ENCODE measurements at places on chromosomes 13 and 19.

DNA sequence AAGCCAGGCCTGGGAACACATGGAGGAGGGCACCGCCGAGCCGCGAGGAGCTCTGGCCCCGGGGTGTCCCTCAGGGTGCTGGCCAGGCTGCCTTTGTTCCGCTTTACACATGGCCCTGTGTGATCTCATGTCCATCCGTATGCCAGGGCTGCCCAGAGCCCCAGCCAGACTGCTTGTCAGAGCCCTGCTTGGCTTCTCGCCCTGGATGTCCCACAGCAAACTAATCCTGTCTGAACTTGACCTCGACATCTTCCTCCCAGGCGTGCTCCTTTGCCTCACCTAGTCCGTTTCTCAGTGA is 14.3 kb downstream of the BCKDHA start:
- no peak for DNase-seq

DNA sequence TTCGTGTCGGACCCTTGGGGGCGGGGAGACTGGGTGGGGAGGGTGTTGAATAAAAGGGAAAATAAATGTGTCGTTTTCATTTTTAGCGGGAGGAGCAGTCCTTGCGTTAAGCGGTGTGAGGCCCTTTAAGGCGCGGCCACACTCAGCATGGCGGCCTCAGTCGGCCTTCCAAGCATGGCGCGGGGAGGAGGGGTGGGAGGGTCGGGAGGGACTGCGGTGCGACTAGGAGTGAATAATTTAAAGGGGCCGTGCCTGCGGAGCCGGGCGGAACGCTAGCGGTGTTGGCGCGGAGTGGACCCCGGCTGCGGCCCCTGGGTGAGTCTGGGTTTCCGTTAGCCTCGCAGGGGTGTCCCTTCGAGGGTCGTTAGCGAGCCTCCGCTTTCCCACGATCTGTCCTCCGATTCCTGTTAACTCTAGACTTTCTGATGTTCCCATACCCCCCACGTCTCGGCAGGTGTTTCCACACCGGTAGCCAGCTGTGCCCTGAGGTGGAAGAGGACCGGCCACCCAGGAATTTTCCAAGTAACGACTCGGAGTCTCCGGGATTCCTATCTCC is 1.5 kb upstream of the PNPLA6 start:
- DNase-seq: peak; percentile 77

GRCh38 chr13:36549126-36549702 is 116.9 kb downstream of the CCNA1 start:
- no peak for DNase-seq

- no peak for DNase-seq
Measured at GRCh38 chr13:99074693-99075092, 96.8 kb upstream of the DOCK9 start.

DNA sequence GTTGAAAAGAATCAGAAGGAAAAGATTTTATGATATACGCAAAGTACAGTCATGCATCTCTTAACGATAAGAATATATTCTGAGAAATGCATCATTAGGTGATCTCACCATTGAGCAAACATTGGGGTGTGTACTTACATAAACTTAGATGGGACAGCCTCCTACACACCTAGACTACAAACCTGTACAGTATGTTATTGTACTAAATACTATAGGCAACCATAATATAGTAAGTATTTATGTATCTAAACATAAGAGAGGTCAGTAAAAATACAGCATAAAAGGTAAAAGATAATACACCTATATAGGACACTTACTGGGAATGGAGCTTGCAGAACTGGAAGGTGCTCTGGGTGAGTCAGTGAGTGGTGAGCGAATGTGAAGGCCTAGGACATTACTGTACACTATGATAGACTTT is 254.6 kb downstream of the SPRY2 start:
- DNase-seq: no peak

DNA sequence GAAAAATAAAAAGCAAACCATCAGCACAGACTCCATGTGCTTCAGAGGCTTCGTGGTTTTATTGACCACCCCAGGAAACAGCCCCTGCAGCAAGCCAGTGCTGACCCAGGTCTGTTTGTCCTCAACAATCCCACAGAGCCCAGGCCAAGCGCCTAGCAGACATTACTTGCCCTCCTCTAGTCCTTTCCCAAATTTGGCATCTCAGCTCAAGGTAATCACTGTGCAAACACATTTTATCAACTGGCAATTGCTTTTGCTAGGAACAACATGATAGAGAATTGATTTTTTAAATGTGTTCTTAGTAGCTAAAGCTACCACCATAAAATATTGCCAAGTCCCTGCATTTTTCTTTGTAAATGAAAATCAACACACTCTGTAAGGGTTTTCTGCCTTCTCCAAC is 121.8 kb downstream of the STOML3 start:
- DNase-seq: no peak

GRCh38 chr19:34391813-34392212 is 12.4 kb upstream of the PDCD2L start:
- no peak for DNase-seq

DNA sequence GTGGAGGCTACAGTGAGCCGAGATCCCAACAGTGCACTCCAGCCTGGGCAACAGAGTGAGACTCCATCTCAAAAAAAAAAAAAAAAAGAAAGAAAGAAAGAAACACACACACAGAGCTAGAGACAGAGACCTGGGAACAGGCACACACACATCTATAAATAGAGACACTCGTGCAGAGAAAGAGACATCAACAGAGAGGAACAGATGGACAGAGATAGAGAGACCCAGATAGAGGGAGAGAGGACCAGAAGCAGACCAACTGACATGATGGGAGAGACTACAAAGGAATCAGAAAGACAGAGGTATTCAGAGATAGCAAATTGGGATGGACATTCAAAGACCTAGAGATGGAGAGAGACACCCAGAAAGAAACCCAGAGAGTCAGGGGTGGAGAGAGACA is 2.1 kb upstream of the CA11 start:
- DNase-seq: no peak

- no peak for DNase-seq
Measured at GRCh38 chr19:11361037-11361770, 6.0 kb downstream of the PLPPR2 start.

- no peak for DNase-seq
Measured at GRCh38 chr13:76656500-76656899, 229.7 kb downstream of the KCTD12 start.

DNA sequence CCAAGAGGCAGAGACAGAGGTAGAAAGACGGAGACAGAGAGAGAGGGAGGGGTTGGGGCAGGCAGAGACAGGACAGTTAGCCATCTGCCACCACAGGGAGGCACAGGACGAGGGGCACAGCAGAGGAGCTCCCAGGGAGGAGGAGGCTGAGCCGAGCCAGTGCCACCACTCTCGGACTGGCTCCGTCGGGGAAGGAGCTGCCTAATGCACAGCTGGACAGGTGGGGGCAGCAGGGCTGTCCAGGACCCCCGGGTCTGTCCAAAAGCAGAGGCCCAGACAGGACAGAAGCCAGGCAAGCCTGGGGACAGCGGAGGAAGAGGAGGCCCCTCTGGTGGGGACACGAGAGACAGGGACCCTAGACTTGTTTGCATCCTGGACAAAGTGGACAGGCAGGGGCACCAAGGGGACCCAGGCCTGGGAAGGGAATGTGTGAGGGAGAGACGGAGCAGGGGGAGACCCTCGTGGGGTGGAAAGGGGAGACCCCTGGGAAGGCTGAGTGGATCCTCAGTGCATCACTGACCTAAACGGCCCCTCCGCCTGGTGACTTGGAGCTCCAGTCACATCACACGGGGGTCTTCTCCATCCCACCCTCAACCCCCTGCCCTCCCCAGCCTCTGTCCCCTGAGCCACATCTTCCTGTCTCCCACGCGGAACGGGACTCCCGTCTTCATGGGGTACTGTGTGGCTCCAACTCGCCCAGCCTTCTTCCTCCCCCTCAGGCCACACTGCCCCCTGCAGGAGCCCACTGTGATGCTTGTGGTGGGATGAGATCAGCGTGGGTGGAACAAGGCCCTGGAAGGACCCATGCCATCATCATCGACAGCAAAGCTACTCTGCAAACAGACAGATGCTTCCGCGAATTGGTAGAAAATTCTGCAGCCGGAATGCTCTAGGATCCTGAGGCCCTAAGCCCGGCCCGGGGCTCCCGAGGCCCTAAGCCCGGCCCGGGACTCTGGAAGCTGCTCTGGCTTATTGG is 915 bp downstream of the F10 start:
- no peak for DNase-seq

DNA sequence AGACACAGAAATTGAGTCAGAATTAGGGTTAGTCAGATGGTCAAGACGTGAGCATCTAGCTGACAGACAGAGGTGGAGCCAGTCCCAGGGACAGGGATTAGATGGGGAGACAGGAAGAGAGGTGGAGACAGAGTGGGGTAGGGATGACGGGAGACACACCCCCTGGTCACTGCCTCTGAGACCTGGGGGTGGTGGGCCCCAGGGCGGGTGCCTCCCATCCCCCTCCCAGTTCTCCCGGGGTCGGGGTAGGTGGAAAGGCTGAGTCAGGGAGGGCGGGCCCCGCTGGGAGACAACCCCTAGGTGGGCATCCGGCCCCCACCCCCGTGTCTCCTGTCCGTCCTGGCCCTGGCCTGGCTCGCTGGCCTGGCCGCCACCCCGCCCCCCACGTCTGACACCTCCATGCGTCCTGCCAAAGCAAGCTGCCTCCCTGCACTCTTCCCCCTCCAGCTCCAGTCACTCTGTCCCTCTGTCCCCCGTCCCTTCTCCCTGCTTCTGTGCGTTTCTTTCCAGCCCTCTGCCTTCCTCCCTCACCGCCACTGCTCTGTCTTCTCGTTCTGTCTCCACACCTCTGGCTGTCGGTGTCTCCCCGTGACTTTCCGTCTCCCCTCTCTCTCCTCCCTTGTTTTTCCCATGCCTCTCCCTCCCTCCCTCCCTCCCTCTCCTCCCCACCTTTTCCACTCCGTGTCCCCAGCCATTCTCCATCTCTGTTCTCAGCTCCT is 15.1 kb downstream of the CCDC97 start:
- no peak for DNase-seq

DNA sequence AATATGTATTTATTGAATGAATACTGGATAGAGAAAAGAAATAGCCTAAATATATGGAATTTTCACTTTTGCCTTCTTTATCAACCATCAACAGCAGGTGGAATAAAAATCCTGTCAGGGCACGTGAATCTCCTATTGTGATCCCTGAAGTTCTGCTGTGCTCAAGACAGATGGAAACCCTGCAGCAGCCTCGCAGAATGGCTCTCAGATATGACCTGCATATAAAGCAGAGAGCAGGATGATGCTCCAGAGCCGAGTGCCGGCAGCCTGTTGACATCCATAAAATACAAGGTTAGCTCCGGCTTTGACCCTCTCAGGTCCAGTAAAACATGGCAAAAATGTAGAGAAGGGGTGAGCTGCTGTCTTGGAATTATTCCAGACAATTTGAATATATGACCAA is 659.3 kb downstream of the DIAPH3 start:
- no peak for DNase-seq

- no peak for DNase-seq
Measured at GRCh38 chr19:13882836-13883235, 5.9 kb downstream of the NANOS3 start.

GRCh38 chr19:50980208-50980607 is 3.5 kb downstream of the KLK7 start:
- DNase-seq: no peak

DNA sequence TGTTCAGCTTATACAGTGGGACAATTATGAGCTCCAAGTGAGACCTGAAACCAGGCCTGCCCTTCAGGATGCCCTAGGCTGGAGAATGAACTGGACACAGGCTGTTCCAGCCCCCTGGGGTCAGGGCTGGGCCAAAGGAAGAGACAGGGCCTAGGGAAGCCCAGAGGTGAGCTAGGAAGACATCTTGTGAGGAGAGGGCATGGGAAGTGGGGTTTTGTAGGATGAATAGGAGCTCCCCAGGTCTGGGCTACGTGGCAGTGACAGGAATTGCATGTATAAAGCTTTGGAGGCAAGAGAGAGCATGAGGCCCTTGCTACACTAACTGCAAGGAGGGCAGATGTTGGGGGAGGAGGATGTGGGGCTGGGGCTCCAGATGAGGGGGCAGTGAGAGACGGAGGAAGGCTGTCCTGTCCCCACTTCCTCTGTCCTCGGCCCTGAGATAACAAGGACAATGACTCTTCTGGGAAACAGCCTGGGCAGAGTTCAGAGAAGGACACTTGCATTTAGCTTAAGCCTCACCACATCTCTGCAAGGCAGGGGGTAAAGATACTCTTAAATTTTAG is 1.5 kb upstream of the TBXA2R start:
- DNase-seq: no peak

DNA sequence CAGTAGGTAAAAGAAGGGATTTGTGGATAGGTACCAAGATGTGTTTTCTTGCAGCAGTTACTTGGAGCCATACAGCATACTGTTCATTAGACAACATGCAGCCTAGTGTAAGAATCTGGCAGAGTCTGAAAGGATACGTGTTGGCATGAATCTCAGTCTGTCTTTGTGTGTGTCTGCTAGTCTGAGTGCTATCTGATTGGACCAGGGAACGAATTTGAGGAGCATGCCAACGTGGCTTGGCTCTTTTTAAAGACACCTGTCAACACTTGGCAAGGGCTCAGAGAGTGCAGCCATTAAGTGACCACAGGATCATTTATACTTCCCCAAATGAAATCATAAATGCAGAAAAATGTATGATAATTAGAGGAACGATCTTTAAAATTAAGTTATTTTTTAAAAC is 27.6 kb upstream of the ATXN8OS start:
- no peak for DNase-seq

GRCh38 chr19:4676955-4677731 is 7.0 kb upstream of the MYDGF start:
- no peak for DNase-seq

DNA sequence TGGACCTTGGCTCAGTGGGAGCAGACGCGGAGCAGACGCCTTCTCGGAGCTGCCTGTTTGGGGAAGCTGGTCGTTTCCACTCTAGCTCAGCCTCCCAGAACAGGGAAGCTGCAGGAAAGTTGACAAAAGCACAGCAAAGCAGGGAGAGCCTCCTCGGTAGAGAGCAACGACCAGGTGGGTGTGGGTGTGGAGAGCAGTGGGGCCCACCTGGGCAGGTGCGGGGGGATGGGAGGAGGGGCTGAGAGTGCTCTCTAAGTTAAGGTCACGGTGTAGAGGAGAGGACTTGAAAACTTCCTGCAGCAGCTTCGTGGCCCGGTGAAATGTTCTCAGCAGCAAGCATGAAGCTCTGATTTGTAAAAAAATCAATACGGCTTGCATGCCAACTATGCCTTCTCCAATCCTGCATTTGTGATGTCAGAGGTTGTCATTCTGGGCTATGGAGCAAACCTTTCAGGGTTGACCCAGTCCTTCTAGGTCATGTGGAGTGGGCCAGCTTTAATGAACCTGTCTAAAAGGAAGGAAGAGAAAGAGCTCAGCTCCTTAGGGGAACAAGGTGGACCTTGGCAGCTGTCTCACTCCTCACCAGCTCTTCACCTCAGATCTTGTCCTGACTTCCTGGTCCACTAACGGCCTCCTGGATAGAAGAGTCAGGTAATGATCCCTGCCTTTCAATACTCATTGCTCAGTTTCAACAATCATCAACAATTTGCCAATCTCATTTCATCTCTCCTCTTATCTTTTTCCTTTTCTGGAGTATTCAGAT is 85.8 kb upstream of the UBL3 start:
- peak; percentile 22 for DNase-seq

- DNase-seq: no peak
Measured at GRCh38 chr13:67841071-67841470, 610.9 kb upstream of the PCDH9 start.

DNA sequence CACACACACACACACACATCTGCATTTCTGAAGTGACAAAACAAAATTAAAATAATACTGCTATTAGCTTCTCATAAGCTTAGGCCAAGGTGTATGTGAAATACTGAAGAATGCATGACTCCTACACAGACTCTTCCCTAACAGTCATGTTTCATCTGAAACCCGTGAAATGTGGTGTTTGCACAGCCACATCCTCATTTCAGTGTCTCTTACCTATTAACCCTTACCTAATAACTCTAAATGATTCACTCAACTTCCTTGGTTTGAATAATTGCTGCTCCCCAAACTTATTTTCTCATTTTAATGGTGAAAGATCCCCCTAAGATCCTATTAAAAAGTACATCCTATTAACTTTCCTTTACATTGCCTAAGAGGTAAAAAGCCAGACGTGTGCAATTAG is 117.6 kb downstream of the MIPEP start:
- DNase-seq: no peak
